ENCODE measurements at places on chromosomes 4 and X.

DNA sequence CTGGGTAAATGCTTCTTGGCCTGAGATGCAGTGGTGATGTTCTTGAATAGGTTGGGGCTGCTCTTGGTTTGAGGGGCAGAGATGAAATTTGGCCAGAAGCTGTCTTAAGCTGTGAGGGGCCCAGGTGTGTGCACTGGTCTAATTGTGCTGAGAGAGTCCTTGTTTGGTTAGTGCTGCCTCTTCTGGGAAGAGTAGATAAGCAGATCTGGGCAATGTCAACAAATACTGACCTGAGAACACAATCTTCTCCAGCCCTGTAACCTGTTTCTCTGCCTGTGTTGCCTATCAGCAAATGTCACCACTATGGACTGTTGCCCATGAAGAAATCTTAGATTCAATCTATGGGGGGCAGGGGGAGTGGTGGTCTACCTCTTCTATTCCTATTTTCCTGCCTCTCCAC is 17.2 kb upstream of the USP27X start:
- DNase-seq, result no peak

- DNase-seq, result no peak
Measured at GRCh38 chr4:15434091-15434490, 6.3 kb downstream of the C1QTNF7 start.

- no peak for DNase-seq
Measured at GRCh38 chr4:153036931-153037482, 100.9 kb downstream of the FHDC1 start.

DNA sequence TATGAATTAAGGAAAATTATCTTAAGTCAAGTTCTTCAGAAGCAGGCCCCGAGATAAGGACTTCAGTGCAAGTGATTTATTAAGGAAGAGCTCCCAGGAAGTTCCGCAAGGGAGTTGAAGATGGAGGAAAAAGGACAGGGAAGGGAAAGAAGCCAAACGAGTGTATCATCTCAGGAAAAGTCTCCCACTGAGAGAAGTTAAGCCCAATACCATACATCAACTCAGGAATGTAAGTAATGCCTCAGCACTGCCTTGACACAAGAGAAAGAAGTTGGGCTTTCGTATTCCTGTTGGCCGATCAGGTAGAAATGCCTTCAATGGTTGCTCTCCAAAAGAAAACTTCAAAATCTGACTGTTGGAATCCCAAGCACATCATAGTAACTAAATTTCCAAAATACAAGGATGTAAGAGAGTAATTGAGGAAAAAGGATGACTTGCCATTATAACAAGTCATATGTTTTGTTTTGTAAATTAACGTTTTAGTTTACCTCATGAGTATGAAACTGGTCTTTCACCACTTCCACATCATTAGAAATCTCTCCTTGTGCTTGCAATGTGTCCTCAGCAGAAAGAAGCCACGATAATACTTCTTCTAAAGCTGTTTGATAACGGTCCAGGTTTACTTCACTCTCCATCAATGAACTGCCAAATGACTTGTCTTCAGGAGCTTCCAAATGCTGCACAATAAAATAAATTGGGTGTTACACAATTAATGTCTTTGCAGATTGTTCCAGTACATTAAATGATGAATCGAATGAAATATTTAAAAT is 566.7 kb downstream of the DMD start:
- no peak for DNase-seq

DNA sequence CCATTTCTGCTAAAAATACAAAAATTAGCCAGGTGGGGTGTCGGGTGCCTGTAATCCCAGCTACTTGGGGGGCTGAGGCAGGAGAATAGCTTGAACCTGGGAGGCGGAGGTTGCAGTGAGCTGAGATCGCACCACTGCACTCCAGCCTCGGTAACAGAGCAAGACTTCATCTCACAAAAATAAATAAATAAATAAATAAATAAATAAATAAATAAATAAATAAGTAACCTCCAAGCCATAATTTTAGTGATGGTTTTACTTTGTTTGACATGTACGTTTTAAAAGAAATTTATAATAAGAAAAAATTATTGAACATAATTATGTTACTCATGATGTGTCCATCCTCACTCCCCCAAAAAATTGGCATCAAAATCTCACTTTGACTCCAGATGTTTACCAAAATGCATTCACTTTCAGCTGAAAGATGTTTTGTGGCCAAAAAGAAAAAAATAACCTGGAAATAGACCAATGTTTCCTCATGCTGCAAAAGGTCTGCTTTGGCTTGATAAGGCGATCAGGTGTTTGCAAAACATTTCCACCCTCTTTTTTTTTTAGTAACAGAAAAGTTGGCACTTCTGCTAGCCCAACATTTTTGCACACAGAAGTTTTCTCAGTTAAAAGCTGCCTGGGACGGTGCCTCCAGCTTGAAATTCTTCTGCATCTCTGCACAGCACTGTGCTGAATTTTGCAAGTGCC is 42.2 kb upstream of the DHRSX start:
- DNase-seq, result no peak

DNA sequence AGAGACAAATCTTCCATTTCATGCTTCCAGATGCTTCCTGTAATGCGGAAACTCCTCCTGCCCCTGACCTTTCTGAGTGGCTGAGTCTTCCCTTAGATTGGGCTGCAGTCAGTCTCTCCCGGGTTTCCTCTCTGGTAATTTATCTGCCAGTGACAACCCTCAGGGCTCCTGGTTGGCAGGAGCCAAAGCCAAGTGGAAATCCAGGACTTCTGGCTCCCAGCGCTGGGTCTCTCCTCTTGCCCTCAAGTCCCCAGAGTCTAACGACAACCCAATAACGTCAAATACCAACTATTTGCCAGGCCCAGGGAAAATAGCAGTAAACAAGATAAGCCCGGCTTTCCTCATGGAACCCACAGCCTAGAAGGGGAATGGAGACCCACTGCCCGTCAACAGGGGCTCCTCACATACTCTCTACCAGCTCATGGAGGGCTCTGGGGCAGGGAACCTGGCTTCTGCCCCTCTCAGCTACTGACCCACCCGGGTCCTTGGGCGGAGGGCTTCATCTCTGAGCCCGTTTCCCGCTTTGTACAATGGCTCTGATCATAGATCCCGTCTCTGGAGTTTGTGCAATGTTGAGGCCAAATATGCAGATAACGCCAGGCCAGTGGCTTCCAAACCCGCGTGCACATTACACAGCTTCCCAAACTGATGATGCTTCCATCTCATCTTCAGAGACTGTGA is 1.1 kb upstream of the TBC1D14 start:
- peak; percentile 78 for DNase-seq

DNA sequence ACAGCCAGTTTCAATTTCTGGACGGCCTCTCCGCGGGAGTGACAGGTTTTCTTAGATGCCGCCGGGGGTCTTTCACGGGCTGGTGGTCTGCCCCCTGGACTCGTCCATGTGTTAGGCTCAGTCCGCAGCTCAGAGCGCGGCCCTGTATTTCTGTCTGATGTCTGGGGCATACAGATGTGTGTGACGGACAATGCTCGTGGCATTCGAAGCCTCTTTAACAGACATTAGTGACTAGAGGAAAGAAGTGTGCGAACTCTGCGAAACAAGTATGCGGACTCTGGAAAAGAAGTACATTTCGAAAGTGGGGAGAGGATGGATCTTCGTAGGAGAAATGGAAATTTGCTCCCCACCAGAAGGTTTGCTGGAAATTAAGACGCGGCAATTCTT is 793 bp upstream of the DCUN1D4 start:
- no peak for DNase-seq

GRCh38 chr4:130028552-130028951 is 932.6 kb downstream of the C4orf33 start:
- DNase-seq, result no peak

DNA sequence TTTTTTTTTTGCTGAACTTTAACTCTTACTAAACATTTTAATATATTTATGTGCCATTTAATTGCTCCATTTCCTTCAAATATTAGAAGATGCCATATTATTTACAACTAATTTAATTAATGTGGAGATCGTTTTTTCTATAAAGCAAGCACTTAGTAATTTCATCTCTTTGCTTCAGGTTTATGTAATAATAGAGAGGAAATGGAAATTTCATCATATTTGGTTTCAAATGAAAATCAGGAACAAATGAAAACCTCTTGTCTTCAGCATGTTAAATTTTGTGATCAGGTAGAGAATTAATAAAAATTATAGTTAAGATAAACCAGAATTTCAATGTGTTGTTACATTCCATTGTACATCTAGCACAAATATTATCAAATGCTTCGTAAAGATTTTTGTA is 120.1 kb downstream of the SYNPO2 start:
- DNase-seq, result no peak

- no peak for DNase-seq
Measured at GRCh38 chrX:137479386-137479785, 86.5 kb upstream of the ZIC3 start.

- no peak for DNase-seq
Measured at GRCh38 chrX:66163447-66163846, 600 bp upstream of the HEPH start.

DNA sequence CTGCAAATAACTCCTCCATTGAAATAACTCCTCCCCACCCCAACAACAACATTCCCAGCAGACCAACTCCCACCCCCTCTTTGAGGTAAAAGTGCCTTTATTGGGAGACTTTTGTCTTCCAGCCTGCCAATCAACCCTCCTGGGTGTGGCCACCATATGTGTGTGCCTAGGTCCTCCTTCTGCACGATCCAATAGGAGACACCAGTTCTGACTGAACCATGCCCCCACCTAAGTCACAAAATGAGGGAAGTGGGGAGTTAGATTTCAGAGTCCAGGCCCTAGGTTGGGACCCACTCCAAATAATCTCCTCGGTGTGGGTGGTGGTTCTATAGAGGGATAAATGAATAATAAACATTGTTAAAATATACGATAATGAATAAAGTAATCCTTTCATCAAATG is 3.0 kb downstream of the PLP2 start:
- DNase-seq, result no peak

DNA sequence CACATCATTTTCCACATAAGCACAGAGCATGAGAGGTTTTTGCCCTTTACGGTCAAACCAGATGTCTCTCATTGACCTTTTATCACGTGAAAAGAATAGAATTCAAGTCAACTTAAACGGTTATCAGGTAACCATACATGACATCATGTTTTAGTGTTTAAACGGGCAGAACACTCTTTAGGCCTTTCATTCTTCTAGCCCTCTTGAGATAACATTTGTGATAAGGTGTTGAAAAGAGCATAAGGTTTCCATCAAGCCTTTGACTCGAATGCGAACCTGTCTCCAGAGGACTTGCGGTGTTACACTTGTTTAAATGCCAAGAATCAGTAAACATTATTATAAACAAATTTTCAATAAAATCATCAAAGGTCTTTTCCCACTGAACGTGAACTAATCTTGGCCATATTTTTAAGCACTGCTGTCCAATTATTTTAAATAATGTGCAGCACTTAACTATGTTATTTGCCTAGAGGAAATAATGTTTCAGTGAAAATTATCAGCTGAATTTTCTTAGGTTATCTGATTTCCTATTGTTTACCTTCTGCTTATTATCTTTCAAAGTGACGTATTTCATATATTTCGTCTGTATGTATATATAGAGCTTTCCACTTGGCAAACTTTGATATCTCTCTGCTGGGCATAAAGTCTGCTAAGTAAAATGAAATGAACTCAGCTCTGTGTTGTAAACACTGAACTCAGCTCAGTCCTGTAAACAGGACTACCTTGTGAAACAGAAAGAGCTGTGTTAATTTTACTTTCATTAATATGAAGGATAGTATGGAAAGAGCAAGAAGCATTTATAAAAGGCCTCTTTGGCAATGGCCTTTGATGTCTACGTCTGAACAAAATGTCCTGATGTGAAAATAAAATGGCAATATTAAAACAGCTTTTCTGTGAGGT is 33.3 kb downstream of the TENM3 start:
- DNase-seq, result no peak

DNA sequence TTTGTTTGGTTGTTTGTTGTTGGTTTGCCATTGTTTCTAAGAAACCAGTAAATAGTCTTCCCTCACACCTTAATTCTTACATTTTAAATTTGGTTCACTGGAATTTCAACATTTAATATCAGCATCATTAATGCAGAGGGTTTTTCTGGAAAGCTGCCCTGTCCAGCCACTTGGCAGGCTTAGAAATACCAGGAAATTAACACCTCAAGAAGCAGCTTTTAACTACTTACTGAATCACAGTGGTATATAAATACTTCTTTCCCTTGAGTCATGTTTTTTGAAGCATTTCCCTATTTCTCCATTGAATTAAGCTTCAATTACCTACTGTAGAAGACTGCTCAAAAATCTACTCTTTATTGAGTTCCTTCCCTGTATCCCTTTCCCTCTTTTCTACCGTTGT is 1221.1 kb upstream of the ADGRL3 start:
- no peak for DNase-seq

DNA sequence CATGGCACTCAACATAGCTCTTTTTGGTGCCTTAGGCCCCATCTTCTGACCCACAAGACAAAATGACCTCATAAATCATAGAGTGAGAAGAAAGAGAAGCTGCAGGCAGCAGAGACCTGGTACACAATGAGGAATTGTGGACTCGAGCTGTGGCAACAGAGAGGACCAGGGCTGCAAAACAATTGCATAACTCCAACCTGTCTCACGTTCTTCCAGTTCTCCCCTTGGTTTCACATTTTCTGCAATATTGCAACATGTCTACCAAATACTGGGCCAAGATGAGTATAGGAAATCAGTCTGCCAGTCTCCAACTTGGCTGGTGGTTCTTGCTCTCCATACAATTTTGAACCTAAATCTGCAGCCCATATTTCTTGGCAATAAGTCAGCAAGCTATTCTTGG is 105.3 kb downstream of the KDR start:
- no peak for DNase-seq

DNA sequence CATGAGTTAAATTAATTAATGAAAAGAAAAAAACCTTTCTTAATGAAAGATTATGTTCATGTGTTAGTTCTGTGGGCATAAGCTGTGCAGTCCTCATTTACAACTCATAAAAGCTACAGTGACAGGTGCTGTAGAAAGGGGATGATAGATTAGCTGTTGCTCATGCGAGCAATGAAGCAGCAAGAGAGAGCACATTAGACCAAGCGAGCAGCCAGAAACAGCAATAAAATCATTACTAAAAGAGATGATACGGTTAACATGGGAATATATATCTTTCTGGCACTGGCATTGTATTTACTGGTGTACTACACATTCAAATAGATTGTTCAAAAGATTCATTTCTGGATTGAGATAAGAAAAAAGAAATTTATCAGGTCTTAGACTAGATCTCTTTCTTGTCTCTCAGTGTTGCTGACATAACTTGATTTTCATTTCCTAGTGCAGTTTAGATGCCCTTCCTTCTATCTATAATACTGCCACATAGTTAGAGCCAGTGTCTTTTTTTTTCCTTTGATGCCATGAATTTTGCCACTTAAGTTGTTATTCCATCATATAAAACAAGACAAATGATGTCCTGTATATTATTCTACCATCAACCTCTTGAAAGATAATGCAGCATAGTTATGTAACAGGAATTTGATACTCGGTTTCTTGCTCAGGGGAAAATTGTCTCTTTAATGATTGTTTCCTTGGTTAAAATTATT is 164.6 kb downstream of the BANK1 start:
- no peak for DNase-seq

Data from left lobe of liver (tissue), 2 donors.